AG04449 (cell line): ENCODE measurements at places on chromosomes 2 and 18.

- no peak for DNase-seq
Measured at GRCh38 chr2:100721693-100722092, 98.2 kb upstream of the NPAS2 start.

DNA sequence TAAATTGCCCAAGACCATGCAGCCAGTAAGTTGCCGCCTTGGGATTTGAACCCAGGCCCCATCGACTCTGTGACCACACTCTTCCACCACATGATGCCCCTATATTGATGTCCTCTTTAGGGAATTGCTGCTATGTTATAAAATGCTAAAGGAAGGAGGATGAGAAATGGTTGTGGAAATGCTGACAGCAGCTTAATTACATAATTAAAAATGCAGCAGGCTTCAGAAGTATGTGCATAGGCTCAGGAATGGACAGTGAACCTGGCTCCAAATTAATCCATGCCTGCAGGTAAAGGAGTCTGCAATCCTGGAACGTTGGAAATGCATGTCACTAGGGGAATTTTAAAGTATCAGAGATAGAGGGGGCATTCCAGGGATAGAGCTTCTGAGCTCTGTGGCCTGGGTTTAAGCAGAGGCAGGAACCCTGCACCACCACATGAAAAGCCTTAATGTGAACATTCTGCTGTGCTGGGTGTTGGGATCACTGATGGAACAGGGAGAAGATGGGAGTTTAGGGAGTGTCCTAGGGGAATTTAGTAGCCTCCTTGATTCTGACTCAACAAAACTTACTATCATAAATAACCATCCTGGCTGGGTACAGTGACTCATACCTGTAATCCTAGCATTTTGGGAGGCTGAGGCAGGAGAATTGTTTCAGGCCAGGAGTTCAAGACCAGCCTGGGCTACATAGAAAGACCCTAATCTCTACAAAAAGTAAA, 76.1 kb upstream of the CCDC85A start:
- DNase-seq, result no peak

GRCh38 chr2:53247956-53248735, 519.5 kb upstream of the CHAC2 start:
- no peak for DNase-seq

DNA sequence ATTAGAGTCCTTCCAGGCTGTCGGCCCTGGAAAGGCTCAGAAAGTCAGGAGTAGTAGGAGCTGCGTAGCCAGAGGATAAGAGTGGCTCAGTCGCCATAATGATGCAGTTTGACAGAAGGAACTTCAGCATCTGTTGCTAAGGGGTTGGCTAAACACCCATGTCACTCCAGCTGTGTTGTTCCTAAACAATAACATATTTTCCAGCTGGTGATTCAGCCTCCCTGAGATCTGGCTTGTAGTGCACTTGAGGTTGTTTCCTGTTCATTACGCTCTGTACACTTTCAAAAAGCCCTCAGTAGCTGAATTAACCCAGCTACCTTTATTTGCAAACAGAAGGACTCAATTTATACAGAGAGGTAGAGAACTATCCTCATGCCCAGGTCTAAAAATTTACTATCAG, 39.7 kb upstream of the EPAS1 start:
- DNase-seq, result no peak

GRCh38 chr2:20403774-20404312, 43.0 kb upstream of the RHOB start:
- no peak for DNase-seq

GRCh38 chr18:24168496-24168895, 29.6 kb downstream of the CABYR start:
- no peak for DNase-seq

DNA sequence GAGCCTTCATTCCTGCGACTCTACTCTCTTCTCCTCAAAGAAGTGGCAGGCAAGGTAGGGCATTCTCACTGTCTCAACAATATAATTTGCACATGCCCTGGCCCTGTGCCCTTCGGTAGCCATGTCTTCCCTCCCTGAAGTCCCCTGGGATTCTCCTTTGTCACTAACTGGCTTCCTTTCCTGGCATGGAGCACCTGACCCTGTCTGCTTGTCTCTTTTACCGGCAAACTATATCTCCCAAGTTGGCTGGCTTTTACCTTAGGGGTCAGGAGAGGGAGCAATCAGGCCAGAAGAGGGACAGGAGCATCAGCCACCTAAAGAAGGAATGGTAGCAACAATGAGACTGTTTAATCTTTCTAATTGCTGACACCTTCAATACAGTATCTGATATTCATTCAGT, 51.9 kb upstream of the RMDN2 start:
- DNase-seq, result no peak

DNA sequence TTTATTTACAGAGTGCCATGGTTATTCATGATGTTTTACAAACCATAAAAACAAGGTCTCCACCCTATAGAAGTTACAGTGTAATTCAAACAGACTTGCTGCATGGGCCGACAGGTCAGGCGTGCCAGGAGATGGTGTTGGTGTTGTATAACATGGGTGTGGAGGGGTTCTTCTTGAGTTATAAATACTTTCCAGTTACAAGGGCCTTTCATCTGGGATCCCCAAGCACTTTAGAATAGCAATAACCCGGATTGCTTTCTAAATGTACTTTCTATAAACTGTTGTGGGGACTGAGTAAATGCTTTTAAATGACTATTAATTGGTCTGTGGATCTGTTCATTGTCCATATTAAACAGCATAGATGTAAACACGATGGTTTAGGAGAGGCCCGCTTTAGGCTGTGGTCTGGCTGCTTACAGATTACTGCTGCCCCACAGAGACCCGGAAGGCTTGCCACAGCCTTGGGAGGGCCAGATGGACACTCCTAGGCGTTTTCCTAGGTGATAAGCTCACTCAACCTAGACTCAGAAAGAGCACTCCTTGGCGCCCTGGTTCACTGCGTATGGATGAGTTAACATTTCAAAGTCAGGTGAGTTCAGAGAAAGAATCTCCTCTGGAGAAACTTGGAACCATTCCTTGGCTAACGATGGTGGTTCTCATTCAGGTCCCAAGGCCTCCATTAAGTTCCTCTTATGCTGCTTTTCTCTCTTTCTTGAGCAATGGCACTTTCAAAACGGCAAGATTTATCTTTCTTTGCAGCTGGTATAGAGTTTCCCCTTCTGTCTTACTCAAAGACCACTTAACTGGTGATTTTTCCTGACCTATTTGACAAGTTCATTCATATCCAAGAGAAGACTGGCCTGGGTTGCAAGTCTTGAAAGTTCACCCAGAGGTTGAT, 3.6 kb upstream of the KIAA2012 start:
- DNase-seq, result no peak

DNA sequence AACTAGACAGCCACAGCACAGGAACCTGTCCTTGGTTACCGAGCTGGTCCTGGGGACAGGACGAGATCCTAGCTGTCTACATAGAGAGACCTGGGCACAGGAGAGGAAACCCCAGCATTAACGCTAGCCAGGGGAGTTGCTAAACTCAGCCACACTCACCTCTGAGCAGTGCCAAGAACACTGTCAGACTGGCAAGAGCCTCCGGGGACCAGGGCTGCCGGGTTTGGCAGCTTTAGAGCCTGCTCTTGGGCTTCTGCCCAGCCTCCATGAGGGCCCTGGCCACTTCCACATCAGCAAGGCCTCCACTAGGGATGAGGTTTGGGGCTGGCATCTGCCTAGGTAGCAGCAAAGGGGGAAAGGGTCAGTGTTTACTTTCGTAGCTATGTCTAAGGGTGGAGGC, 6.7 kb downstream of the TMBIM1 start:
- DNase-seq, result no peak
